ENCODE measurements at places on chromosomes 4 and X.

GRCh38 chr4:26300314-26301307 lies 20.2 kb upstream of the RBPJ start:
- no peak for DNase-seq

GRCh38 chrX:139842326-139843185 lies 90.3 kb downstream of the ATP11C start:
- DNase-seq: no peak

- no peak for DNase-seq
Observed at GRCh38 chr4:22857411-22857810, 164.7 kb downstream of the GBA3 start.

DNA sequence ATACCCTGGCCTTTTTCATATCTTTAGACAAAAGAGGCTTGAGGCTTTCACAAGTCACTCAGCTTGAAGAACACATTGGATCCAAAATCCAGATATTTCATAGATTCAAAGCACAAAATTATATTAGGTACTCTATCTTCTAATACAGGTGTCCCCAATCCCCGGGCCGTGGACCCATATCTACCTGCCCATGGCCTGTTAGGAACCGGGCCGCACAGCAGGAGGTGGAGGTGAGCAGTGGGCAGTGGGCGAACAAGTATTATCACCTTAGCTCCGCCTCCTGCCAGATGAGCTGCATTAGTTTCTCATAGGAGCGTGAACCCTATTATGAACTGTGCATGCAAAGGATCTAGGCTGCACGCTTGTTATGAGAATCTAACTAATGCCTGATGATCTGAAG lies 18.7 kb downstream of the YIPF7 start:
- DNase-seq: no peak

DNA sequence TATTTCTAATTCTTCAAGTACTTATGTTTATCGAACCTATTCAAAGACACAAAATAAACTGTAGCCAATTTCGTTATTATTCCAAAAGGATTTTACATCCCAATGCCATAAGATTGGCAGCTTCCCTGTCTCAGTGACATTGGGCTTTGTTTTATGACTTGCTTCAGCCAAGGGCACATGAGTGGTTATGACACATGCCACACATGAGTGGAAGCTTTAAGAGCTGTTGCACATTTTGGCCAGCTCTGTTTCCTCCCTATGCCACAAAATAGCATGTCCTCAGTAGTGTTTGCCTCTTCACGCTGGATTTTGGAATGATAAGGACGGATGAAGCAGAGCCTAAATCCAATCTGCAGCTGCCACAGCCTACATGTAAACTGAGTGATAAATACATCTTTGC lies 21.9 kb downstream of the SEC24D start:
- no peak for DNase-seq

DNA sequence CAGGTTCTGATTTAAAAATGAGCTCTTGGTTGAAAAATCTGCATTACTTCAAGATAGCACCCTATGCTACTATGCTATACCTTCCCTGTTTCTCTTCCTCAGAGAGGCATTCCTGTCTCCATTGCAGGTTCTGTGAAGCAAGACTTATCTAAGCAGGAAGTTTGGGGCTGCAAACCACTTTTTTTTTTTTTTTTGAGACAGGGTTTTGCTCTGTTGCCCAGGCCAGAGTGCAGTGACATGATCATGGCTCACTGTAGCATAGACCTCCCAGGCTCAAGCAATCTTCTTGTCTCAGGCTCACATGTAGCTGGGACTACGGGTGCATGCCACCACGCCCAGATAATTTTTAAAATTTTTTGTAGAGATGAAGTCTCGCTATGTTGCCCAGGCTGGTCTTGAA lies 4.0 kb upstream of the CCNG2 start:
- no peak for DNase-seq

DNA sequence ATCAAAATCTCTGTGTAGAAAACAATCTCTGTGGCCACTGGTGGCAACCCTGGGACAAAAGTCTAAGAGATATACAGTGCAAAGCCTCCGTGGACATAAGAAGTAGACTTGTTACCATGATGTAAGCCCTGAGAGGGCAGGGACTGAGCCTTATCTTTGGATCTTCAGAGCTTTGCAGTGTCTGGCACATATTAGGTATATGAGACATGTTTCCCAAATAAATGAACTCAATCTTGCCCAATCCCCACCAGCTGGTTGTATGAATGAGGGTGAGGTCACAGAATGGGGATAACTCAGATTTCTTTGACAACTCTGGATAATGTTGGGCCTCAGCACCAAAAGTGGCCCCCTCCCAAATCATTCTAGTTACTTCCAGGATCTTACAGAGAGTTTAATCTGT lies 511.4 kb upstream of the DIPK2B start:
- no peak for DNase-seq

- no peak for DNase-seq
Observed at GRCh38 chr4:156201050-156201449, 247.4 kb upstream of the CTSO start.

DNA sequence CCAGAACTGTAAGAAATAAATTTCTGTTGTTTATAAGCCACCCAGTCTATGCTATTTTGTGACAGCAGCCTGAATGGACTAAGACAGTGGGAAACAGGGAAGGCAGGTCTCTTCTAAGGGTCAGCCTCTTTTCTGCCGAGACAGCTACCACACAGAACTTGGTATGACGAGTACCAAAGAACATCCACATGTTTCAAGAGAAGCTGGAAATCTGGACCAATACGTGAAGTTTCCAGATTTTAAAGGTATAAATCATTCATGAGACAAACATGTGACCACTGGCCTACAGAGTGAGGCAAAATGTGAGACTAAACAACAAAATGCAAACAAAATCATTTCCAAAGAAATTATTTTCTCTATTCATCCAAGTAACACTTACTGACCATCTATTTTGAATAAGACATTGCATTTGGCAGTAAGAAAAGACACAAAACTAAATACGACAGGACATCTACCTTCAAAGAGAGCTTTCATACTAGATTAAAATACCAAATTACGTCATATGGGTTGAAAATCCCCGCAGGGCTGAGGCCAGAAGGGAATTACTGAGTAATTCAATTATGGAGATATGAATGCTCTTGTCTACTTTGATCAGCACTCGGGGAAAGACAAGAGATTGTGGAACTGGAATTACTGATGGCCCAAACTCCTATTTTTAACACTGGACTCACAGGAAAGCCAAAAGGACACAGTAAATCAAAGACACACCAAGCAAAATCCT lies 7.2 kb downstream of the SCARB2 start:
- no peak for DNase-seq

DNA sequence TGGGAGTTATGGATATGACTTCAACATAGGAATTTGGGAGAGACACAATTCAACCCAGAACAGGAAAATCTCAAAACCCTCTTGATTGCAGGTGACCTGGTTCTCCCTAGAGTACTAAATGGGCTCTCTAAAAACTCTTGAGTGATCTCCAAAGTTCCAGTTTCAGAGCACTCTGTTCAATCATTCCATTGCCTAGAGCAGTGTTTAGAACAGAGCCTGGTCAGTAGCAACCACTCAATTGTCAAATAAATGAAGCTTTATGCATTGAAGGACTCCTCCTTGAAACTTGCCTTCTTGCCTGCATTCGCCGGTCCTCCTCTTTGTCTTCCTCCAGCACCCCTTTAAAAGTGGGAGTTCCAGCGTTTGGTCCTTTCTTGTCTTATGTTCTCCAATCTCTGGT lies 85.8 kb downstream of the KIT start:
- no peak for DNase-seq
